ENCODE measurements at places on chromosomes 1 and 21. TPM values are rescaled to one million over a fixed set of nuclear protein-coding genes. Genes with fewer than 3 reads are reported as not detected.

DNA sequence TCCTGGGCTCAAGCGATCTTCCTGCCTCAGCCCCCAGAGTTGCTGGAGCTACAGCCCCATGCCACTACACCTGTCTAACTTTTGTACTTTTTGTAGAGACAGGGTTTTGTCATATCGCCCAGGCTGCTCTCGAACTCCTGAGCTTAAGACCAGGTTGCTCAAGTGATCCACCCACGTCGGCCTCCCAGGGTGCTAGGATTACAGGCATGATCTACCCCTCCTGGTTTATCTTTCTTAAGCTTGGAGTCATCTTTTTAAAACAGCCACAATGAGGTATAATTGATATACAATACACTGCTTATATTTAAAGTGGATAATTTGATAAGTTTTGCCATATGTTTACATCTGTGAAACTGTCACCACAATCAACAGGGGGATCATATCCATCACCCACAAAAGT is 25.4 kb upstream of the WDR26 start:
- DNase-seq: no peak

DNA sequence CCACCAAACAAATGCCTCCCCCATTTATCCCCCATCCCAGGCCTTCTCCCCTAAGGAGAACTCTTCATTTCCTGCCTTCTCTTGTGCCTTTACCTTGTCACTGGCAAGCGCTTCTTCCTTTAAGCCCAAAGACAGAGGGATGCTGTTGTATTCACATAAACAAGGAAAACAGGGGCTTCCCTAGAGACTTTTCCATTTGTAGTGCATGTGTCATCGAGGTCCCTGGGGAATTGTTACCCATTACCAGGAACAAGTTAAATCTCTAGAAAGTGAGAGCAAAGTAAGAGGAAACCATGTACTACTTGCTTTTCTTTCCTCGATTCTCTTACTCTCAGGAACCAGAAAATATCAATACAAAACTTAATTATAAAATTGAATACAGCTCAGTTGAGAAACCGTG is 114.4 kb upstream of the DPT start:
- no peak for DNase-seq

DNA sequence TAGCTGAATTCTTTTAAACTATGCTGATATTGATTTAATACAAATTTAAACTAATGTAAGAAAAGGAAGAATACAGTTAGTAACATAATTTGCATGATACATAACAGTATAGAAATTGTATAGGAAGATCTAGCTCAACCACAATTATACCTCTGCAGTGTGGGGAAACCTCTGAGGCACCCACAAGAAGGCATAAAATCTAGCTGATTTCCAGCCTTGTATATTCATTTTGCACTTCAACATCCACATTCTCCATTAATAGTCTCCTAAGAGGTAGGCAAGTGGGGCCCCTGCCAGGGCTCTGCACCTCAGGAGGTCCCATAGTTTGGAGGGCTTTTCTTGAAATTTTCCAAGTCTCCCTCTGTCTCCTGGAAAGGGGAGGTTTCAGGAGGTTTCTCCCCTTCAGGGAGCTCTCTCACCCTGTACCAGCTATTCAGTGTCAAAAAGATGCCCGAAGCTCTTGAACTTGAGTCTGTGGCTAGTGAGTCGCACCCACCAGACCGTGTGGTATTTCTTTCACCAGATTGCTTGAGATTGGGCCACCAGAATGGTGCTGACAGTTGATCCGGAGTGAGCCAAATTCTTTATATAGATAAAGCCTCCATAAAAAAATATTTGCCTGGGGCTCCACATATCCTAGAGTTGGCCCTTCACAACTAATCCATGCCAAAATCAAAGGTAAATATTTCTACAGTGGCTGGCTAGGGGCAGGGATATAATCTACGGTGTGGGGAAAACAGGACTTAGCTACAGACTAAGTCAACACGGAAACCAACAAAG is 108.2 kb downstream of the TIAM1 start:
- no peak for DNase-seq

DNA sequence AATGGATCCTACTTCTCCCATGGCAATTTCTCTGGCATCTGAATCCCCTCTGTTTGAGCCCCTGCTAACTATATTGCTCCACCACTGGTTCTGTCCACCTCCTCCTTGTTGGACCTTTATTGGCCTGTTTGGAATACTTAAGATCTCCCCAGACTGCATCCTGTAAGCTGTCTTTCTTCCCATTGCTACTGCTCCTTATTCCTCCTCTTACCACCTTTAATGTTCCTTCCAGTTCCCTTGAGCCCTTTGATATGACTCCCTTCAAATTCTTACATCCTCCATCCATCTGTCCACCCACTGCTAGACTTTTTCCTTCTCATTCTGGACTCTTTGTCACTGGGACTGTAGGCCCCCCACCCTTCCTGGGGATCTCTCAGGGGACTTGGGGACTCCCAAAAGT is 31.0 kb downstream of the LRIG2 start:
- no peak for DNase-seq

GRCh38 chr1:165117482-165117881 is 239.0 kb downstream of the LMX1A start:
- DNase-seq: no peak

GRCh38 chr1:90313778-90314177 is 318.9 kb downstream of the ZNF326 start:
- DNase-seq: no peak

- no peak for DNase-seq
Measured at GRCh38 chr1:98055457-98055856, 134.6 kb upstream of the DPYD start.

GRCh38 chr1:245604979-245605378 is 450.2 kb downstream of the KIF26B start:
- DNase-seq: no peak

GRCh38 chr1:90262286-90262685 is 267.4 kb downstream of the ZNF326 start:
- DNase-seq: no peak

DNA sequence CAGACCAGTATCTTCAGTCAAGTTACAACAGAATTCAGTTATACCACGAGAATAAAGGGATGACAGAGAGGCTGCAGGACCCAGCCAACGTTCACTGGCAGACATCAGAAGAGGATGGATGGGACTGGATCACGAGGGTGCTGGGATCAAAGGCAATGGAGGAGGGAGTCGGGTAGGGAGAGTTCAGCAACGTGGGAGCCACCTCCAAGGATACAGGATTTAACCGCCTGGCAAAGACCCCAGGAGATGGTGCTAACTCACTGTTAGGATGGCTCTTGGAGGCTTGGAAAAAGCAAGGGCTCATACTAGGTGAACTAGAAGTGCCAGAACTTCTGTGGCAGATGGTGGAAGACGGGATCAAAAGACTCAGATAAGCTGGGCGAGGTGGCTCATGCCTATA is 99.1 kb upstream of the DISP3 start:
- DNase-seq: no peak

GRCh38 chr1:160307118-160307791 is 22.3 kb upstream of the PEX19 start:
- no peak for DNase-seq

- DNase-seq: no peak
Measured at GRCh38 chr1:41353744-41354143, 7.5 kb upstream of the FOXO6 start.

DNA sequence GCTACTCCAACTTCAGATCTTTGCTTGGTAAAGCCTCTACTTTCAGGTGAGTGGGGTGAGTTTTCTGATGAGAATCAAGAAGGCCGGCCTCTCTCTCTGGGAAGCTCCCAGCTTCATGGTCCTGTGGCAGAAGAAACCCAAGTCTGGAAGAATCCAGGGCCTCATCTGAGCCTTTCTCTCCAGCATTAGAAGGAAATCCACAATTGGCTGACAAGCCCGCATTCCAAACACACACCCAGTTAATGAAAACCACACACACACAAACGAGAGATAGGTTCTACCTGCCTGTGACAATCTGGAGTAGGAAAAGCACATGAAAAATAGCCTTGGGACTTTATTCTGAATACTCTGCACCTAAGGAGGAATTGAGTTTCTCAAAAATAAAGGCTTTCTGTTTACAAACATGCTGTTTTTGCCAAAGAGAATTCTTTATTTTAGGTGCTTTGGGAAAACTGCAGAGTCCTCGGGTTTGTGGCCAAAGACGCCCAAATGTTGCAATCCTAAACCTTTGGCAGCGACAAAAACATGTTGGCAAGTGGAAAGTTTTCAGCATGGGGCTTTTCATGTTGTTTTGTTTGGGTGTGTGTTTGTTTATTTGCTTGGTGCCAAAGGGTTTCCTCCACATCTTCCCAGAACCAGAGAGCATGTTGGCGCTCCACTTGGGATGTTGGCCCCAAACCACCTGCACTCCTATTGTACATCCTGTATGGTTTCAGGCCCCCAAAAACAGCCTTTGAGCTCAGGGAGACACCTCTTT is 216.2 kb downstream of the SETD4 start:
- no peak for DNase-seq

- no peak for DNase-seq
Measured at GRCh38 chr1:13900583-13900982, 200.6 kb downstream of the PRDM2 start.

GRCh38 chr1:100516857-100517256 is 21.1 kb upstream of the GPR88 start:
- no peak for DNase-seq

- no peak for DNase-seq
Measured at GRCh38 chr21:25062061-25062460, 545.2 kb downstream of the MRPL39 start.

DNA sequence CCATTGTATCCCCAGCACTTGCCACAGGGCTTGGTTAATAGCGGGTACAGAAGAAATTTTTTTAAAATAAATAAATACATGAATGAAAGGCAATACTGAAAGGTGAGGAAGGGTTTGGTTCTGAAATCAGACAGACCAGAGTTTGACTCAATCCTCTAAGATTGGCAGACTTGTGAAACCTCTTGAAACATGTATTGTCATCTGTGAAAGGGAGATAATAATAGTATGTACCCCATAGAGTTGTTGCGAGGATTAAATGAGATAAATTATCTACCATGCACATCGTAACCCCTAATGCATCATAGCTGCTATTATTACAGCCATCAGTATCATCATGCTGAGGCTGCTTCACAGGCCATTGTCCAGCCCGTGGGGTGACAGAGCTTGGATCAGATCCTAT is 41.4 kb downstream of the S1PR1 start:
- no peak for DNase-seq

Gene C1QB
- total RNA-seq: not detected

Gene ACTN2
- 0.09 TPM for total RNA-seq

Gene CCDC190
- not detected for total RNA-seq

Gene AHDC1
- total RNA-seq: 16.0 TPM

Gene SPRR4
- not detected for total RNA-seq

Gene TEDDM1
- not detected for total RNA-seq

Gene LRIG2
- total RNA-seq: 16.1 TPM

Gene TARBP1
- total RNA-seq: 16.7 TPM

Data from dermis blood vessel endothelial cell (primary cell).